ENCODE measurements at places on chromosomes 2 and 18.

DNA sequence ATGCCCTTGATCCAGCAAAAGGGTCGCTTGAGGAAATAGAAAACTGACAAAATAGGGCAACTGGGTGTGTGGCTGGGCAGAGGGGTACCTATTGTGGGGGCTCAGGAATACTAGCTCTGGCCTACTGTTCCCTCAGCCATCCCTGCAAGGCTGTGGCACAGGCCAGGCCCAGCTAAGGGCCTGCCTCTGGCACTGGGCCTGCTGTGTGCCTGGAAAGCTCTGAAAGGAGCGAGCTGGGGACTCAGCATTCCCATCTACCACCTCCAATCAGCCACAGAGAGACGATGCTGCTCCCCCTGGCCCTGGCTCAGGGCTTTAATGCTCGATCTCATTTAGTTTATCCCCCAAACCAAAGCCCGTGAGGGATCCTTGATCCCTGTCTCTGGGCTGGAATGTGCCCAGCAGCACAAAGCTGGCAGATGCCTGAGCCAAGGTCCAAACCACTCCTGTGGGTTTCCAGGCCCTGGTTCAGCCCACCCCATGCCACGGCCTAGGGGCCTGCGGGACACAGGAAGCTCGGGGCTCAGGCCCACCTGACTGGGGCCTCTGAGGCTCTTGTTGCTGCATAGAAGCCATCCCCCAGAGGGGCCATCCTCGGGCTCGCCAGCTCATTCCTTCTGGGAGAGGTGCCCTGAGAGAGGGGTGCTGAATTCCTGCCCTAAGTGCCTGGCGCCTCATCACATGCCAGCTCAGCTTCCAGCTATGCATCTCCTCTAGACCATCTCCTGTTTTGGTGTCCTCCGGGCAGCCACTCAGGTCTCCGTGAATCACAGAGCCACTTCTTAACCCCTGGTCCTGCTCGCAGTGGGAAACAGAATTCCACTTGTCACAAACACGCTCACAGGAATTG, 43.0 kb upstream of the KCNF1 start:
- no peak for DNase-seq

DNA sequence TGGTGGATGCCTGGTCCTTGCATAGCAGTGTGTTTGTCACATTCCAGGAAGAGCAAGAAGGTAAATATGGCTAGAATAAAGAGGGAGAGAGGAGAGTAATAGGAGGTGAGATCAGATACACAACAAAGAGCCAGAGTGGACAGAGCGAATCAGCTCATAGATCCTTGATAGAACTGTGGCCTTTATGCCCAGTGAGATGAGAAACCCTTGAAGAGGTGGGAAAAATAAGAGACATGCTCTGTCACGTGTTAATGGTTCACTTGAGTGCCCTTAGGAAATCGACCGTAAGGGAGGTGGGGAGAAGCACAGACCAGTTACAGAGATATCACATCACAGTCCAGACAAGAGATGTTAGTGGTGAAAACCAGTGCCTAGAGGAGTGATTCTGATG, 84.7 kb upstream of the RAB27B start:
- DNase-seq, result no peak

GRCh38 chr18:34820360-34821065, 110.4 kb downstream of the DTNA start:
- DNase-seq, result no peak

DNA sequence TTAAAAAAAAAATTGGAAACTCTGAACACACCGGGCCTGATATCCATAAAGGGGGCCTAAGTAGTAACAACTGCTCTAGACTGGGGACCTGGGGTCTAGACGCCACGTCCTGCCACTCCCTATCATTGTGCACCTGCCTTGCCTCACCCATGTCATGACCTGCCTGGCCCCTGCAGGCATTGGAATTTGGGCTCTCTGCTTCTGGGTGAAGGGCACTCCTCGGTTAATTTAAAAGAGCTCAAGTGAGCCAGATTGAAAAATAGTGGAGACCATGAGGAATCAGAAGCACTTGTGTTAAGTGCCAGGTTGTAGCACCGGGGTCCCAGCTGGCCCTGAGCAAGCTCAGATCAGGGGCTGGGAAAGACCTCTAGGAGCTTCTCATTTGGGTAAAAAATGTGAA, 48.1 kb downstream of the SLC4A1AP start:
- DNase-seq, result no peak

- DNase-seq, result no peak
Observed at GRCh38 chr2:3643371-3644245, 14.4 kb upstream of the ALLC start.

GRCh38 chr18:44325903-44326635, 354.6 kb upstream of the SETBP1 start:
- no peak for DNase-seq

DNA sequence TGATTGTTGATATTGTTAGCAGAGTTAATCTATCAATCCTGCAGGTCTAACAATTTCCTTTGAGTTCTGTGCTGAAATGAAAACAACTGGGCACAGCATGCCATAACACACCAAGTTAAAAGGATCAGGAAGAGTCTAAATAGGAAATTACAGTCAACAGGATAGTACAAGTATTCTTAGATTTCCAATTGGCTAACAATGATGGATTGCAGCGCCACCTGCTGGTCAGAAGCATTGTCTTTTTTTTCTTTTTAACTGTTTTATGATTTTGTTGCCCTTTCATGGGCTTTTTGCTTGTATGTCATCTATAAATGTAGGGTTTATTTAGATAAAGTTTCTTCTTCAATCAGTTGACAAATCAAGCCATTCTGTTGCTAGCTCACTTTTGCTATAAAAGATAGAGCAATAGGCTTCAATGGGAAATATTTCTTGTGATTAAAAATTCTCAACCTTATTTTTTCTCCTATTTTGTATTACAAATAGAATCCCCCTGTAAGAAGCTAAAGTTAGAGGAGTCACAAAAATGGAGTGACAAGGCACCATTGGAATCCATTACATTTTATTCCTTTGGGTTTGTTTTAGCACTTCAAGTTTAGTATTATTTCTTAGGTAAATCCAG, 40.8 kb upstream of the RPRM start:
- peak; percentile 50 for DNase-seq

- DNase-seq, result no peak
Observed at GRCh38 chr18:69737851-69738250, 209.8 kb downstream of the CD226 start.

- DNase-seq, result no peak
Observed at GRCh38 chr2:43675646-43676321, 445 bp downstream of the C1GALT1C1L start.

DNA sequence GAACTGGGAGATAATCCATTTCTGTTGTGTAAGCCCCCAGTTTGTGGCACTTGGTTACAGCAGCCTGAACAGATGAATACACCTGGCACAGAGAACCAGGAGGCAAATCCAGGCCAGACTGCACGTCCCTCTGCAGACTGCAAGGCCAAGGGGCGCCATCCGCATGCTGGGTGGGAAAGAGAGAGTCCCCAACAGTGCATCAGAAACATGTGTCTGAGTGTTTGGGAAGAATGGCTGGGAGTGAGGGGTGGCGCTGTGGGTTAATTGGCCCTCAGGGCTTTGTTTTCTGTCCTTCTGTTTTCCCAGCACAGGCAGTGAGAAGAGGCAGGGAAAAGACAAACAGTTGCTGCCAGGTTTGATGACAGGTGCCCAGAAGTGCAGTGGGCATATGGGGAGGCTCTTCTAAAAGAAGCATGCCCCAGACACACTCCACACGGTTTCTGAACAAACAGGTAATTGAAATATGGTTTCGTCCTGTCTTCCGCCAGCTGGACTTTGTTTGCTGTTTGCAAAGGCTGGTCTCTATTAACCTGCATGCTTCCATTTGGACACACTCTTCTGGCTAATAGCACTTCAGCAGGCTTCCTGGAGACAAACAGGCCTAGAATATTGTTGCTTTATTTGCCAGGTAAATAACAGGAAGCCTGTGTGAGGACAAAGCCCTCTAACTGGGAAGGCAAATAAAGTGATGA, 43.4 kb upstream of the SEC11C start:
- no peak for DNase-seq

- DNase-seq, result no peak
Observed at GRCh38 chr2:133561045-133561852, 7.0 kb downstream of the NCKAP5 start.

DNA sequence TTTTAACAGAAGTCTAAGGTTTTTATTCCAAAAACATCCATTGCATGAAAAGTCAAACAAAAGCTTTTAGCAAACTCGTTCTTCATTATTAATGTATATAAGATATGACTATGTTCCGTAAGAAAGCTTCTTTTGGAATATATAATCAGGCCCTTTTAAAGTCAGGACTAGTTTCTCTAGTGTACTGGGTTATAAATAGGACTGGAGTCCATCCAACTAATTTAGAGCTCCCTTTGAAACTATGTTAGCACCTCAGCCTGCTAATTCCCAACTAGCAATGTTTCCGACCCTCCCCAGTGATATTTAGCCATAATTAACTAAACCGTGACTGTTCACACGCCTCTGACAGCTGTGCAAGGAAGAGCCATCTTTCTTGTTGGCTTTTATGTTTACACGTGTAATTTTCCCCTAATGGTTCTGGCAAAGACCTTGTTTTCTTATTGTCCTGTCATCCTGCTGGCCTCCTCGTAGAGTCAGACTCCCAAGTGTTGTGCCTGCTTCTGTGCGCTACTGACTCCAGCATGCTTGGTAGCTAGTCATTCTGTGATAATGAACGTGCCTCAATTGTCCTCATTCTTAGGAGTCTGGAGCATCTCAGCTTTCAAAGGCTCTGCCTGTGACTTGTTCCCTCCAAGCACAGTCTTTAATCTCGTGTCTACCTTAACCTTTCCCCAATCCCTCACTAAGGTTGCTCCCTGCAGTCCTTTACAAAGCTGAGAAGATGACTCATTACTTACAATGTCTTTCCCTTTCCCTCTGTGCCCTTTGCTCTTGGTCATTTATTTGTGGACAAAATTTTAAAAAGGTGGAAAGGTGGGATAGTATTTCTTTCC, 172.2 kb upstream of the RASGRP3 start:
- DNase-seq, result no peak

GRCh38 chr2:171798156-171798820, 95.8 kb downstream of the SLC25A12 start:
- no peak for DNase-seq

DNA sequence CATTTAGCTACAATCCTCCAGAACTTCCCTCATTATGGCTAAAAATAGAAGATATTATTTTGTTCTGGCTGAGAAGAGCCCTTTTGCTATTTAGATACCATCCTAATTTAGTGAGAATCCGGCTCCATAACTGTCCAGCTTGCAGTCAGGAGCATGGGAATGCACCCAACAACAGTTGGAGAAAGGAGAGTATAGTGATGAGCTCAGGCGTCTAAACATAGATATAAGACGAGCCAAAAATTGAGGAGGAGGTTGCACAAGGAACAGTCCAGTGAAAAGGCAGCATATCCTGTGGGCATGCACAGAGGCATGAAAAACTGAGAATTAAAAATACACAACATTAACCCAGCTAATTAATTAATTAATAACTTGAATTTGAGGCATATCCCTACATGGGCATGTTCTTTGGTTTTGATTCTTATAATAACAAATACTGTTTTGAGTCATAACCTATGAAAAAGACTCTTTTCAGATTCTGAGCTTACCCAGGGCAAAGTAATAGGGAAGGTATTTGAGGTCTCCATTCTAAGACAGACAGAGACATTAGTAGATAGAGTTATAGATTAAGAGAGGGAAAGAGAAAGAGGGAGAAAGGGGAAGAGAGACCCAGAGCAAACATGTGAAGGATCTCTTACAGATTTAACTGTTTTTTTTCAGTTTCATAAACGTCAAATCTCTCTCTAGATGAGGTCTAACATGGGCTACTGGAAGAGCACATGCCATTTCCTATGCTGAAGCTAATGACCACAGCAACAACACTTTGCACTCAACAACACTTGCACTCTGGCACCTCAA, 311.2 kb downstream of the OSR1 start:
- no peak for DNase-seq

DNA sequence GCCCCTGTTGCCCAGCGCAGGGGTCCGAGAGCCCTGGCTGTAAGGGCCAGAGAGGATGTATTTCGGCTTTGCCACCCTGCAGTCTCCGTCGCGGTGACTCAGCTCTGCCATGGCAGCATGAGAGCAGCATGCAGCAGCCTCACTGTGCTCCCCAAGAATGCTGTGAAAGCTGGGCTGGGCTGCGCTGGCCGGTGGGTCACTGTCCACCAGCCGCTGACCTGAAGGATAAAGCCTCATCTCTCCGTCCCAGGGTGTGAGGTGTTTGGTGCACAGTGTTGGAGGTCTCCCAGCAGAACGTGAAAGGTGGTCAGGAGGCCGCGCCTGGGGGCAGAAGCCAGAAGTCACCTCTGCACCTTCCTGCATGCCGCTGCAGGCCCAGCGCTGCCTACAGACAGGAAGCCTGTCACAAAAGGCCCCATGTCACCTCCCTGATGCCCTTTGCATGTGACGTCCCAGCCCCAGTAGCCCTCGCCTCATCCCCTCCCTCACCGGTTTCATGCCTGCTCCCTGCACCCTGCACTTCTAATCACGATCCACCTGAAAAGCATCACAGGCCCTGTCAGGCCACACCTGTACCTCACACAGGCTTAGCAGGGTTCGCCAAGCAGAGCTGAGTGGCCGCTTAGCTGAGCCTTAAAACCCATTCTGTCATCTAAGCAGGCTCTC, 342.1 kb downstream of the EIPR1 start:
- no peak for DNase-seq

DNA sequence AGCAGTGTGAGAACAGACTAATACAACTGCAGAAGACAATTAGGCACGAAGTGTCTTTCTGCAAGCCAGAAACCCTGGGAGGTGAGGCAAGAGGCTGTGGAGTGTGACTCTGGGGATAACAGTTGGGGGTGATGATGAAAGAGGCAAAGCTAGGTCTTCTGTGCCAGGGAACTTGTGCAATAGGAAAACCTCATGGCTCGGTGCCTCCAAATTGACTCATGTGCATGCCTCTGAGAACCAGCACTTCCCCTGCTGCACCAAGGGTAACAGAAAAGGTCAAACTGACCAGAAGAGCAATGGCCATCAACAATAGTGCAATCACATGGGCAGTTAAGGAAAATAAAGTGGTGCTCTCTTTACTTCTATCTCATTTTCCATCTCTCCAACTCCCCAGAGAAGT, 136.4 kb downstream of the SCG2 start:
- DNase-seq, result no peak

- no peak for DNase-seq
Observed at GRCh38 chr18:62808123-62808522, 92.8 kb downstream of the PHLPP1 start.

- no peak for DNase-seq
Observed at GRCh38 chr2:108634011-108634410, 85.3 kb upstream of the RANBP2 start.

Measured in stimulated activated CD4-positive, alpha-beta T cell treated with anti-CD3 and anti-CD28 coated beads, Interleukin-4, amount 100 ng/mL, for 1 hour (primary cell).